ENCODE measurements at places on chromosomes 7 and 10.

DNA sequence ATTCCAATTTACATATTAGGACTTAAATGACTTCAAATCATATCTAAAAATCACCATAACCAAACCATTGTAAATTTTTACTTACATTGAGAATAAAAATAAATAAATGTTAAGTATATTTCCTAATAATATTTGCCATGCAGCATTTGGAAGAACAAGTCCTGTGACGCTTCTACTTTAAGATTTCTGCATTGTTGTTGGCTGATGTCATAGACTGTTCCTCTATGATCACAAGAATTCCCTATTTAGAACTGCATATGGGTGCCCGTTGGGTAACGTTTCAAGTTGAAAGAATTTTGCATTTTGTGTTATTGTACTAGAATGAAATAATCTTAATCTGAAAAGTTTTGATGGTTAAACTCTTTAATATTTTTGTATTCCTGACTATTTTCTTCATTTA, 5.1 kb upstream of the ITGB1 start:
- no peak for DNase-seq

DNA sequence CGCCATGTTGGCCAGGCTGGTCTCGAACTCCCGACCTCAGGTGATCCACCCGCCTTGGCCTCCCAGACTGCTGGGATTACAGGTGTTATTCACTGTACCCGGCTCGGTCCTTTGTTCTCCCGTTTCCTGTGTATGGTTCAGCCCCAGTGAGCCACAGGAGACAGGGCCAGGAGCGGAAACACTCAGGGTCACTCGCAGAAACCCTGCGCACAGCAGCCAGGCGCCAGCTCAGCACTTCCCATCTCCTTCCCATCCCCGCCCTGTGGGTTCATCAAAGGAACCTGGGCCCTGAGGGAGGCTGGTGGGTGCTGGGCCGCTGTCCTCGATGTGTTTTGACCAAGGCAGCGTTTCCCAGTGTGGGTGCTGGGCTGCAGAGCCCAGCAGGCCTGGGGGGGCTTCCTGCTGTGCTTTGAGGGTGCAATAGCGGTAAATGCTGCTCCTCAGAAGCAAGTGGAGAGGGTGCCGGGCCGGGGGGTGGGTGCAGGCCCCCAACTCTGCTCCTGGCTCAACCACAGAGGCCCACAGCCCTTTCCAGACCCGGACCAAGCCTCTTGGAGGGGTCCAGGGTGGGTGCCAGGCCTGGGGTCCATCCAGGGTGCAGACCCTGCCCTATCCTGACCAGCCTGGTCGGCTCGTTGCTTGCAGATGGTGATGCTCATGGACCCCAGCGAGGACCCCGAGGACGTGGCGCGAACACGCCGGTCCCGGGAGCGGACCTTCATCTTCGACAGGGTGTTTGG, 15.3 kb upstream of the CHST12 start:
- DNase-seq: no peak

GRCh38 chr7:149459540-149460452, 1.1 kb downstream of the ZNF777 start:
- DNase-seq: no peak

DNA sequence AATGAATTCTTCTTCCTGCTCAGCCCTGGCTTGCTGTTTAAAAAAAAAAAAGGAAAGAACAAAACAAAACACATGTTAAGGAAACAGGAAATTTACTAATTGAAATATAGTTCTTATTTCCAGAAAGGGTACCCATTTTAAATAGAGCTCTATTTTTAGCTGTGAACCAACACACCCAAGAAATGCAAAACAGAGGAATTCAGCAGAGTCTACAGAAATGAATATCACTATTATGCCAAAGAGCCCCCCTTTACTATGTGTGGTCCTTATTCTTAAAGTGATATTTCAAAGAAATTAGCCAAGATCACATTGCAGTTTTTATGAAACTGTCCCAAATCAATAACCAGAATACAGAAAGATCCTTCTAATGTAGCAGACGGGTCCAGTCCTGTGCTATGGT, 53.7 kb downstream of the CCDC6 start:
- no peak for DNase-seq

GRCh38 chr10:7409732-7410168, 1.1 kb downstream of the SFMBT2 start:
- DNase-seq: no peak

GRCh38 chr10:122655524-122656307, 43.9 kb downstream of the C10orf120 start:
- no peak for DNase-seq

- DNase-seq: no peak
Observed at GRCh38 chr10:73099141-73099540, 2.5 kb upstream of the P4HA1 start.

DNA sequence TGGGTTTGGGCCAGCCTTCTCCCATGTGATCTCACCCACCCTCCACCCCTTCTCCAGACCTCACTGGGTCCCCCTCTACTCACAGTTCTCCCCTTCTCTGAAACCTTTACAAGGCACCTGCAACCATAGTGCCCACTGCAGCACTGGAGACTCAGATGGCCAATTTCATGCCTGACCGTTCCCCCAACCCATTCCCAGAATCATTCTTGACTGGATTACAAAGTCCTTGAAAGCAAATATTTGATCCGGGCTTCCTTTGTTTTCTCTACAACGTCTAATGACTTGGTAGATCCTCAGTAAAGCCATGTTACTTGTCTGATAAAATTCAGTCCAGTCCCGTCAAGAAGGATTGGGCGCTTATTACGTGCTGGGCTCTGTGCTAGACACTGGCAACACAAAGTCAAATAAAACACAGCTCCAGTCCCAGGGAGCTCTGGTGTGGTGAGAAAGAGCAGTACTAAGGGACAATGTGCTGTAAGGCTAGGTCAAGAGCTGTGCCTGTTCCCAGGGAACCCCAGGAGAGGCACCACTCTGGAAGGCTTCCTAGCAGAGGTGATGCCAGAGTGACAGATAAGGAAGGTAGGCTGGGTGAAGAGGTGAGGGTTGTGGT, 36.5 kb downstream of the SH3PXD2A start:
- DNase-seq: no peak

DNA sequence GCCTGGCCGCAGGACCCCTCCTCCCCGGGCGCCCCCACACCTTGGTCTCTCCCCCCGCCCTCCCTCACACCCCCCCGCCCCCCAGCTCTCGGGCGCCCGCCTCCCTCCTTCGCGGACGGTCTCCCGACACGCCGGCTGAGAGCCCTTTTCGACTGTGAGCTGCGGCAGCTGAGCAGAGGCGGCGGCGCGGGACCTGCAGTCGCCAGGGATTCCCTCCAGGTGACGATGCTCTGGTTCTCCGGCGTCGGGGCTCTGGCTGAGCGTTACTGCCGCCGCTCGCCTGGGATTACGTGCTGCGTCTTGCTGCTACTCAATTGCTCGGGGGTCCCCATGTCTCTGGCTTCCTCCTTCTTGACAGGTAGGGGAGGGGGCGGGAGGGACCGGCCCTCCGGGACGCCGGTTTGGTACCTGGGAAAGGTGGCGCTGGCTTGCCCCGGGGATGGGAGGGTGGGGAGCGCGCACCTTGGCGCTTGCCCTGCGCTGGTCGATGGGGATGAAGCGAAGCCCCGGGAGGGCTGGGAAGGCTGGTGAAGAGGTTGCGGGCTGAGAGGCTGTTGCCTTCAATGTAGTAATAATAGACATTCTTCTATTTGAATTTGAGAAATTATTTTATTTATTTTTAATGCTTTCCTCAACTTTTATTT, at the start of gene BMPER:
TSS of gene BMPER (plus strand) at position 151 of the 644 bp plus-strand sequence. CDS start at position 226, 75 bp downstream.
- DNase-seq: no peak

DNA sequence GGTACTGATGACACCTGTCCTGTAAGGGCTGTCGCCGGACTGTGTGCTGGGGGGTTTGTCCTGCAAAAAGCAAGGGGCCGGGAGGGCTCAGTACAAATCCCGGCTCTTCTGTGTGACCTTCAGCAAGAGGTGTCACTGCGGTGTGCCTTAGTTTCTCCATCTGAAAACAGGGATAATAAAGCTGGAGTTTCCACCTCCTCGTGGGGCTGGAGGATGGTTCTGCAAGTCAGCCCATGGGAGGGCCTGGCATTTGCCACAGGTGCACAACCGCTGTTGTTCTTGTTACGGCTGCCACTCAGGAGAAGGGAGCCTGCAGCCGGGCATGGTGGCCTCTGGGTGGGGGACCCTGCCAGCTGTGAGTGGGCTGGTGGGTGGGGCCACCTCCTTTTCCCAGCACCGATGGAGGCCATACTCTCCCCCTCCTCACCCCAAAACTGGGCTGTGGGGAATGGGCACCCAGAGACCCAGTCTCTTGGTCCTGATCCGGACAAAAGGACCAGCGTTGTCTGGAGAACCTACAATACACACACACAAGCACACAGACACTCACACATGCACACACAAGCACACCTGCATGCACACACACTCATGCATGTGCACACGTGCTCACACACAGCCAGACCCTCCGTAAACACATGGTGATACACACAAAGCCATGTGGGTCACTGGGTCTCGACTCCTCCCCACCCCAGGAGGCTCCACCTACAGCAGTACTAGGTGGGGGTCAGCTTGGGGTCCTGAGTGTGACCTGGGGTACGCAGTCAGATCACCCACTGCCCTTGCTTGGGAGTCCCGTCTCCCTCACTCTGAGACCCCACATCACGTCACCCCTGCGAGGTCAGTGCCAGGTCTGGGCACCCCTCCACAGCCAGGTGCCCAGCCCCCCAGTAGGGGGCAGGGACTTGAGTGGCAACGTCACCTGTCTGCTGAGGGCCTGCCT, 34.1 kb downstream of the ELFN1 start:
- no peak for DNase-seq

DNA sequence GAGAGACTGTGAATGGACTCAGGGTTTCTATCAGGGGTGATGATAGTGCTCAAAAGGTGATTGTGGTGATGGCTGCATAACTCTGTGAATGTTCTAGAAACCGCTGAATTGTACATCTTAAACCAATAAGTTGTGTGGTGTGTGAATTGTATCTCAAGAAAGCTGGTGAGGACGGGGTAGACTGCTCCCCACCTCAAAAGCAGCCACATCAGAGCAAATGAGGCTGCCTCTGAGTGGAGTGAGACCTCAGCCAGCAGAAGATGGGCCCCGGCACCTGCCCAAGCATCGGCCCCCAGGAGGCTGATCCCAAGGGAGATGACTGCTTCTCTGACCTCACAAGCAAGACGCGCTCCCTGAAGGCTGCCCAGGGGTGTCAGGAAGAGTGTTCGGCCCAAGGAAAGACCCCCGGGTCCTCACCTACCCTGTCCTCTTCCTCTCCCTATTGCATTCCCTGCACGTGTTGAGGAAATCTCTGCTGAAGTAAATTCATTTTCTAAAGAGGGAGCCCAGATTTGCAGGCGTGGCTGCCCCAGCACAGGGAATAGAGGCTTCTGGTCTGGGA, 279.3 kb upstream of the SHH start:
- no peak for DNase-seq

DNA sequence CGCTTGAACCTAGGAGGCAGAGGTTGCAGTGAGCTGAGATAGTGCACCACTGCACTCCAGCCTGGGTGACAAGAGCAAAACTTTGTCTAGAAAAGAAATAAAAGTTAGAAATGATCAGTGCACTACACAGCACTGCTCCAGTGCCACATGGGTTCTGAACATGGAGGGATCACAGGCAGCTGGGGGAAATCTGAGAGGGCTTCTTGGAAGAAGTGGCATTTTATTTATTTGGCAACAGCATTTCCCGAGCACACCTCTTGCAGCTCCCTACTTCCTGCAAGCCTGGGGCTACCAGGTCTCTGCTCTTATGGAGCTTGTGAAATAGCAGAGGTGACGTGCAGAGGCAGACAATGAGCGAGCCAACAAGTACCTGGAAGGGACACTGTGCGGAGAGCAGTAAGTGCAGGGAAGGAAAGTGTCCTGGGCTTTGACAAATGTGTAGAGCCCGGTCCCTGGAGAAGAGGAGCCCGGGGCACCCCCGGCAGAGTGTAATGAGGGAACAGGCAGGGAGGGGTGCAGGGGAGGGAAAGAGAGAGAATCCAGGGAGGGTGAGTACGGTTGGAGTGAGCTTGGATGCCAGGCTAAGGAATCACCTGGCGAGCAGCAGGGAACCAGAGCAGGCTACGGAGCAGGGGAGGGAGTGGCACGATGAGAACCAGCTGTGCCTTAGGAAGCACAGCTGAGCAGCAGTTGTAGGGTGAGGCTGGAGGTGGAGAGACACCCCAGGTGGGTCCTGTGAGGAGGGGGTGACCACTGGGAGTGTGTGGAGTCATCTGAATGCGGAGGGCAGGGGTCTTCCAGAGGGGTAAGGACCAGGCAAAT, 104.6 kb upstream of the CTBP2 start:
- no peak for DNase-seq

GRCh38 chr7:65902306-65902705, 29.4 kb downstream of the VKORC1L1 start:
- no peak for DNase-seq
